Kidney (tissue), 22 donors: ENCODE measurements at places on chromosomes 11 and 22. TPM values are rescaled to one million over a fixed set of nuclear protein-coding genes. Genes with fewer than 3 reads are reported as not detected.

RIMBP3B gene
- polyA plus RNA-seq = not detected

DDTL gene
- 6.9 TPM for polyA plus RNA-seq

TMEM45B gene
- polyA plus RNA-seq = 37.5 TPM

SAA4 gene
- not detected for polyA plus RNA-seq

CHST1 gene
- 2.9 TPM for polyA plus RNA-seq

RHBDD3 gene
- polyA plus RNA-seq = 26.3 TPM

XBP1 gene
- 114 TPM for polyA plus RNA-seq

DNA sequence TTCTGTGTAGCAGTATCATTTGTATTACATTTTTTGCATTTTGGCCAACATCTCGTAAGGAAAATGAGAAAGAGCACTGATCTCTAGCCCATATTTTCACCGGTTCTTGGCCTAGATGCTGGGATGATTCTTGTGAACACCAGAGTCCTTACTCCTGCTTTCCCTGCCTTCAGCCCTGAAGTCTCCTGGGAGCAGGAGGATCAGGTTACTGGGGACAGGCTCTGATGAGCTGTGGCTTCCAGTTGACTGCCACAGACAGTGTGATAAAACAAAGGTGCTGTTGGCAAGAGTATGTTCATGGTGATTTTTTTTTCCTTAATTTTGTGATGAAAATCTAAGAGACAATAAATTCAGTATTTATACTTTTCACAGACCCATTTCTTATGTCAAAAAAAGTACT lies 34.2 kb upstream of the ADSL start:
- no peak for DNase-seq
- no peak overlapping the region for H3K4me3 ChIP-seq
- H3K27me3 ChIP-seq = no peaks in the 10 kb centered on the region

DNA sequence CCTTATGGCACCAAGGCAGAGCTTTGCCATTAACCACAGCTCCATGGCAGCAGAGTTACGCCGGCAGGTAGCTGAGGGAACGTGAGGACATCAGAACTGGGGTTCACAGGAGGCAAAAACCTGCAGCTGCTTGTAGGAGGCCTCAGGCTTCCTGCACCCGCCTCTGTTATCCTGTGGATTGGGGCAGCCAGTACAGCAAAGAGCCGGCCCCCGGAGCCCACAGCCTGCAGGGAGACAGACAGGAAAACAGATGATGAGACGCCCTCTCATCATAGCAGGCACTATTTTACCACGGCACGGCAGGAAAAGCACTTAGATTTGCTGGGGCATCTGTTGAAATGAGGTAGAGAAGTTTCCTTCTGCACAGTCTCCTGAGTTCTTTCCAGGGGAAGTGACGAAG lies 870.3 kb downstream of the TBC1D22A start:
- no peak for DNase-seq
- no peaks in the 10 kb centered on the region for H3K27me3 ChIP-seq
- H3K4me3 ChIP-seq = no peak overlapping the region
- H3K36me3 ChIP-seq = no peaks in the 10 kb centered on the region
- no peaks in the 10 kb centered on the region for H3K4me1 ChIP-seq

GRCh38 chr22:32558681-32559355 lies 84.2 kb downstream of the FBXO7 start:
- no peak for DNase-seq
- no peaks in the 10 kb centered on the region for H3K36me3 ChIP-seq
- peaks cover 11% of the 10 kb centered on the region for H3K4me1 ChIP-seq
- H3K4me3 ChIP-seq = no peak overlapping the region

GRCh38 chr11:108392353-108392752 lies 75.0 kb downstream of the C11orf65 start:
- no peak overlapping the region for H3K4me3 ChIP-seq
- no peaks in the 10 kb centered on the region for H3K27me3 ChIP-seq
- no peaks in the 10 kb centered on the region for H3K4me1 ChIP-seq
- H3K36me3 ChIP-seq = no peaks in the 10 kb centered on the region

DNA sequence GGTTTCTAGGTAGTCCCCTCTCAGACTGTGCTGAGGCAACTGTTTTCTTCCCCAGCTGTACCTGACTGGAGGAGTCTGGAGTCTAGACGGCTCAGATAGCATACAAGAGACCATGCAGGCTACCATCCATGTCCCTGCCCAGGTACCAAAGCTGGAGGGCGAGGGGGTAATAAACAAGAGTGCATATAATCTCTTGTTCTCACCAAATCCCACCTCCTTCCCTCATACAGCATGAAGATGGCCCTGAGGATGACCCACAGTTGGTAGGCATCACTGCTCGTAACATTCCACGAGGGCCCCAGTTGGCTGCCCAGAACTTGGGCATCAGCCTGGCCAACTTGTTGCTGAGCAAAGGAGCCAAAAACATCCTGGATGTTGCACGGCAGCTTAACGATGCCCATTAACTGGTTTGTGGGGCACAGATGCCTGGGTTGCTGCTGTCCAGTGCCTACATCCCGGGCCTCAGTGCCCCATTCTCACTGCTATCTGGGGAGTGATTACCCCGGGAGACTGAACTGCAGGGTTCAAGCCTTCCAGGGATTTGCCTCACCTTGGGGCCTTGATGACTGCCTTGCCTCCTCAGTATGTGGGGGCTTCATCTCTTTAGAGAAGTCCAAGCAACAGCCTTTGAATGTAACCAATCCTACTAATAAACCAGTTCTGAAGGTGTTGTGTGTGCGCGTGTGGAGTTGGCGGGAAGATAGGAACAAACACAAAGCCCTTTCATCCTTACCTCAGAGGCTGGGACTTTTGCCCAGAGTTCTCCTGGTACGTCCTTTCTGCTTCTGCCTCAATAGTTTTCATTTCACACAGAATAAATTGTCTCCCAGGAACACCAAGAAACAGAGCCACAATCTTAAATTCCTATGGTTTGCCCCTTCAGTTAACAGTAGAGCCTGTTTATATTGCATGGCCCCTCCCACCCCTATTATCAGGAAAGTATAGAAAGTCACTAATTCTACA lies 8.5 kb downstream of the HMBS start:
- H3K4me1 ChIP-seq = peaks cover 3% of the 10 kb centered on the region
- H3K4me3 ChIP-seq = peak overlapping the region; percentile 69
- no peak overlapping the region for H3K27ac ChIP-seq
- H3K36me3 ChIP-seq = peaks cover 20% of the 10 kb centered on the region

GRCh38 chr22:43882122-43882767 lies 9.6 kb downstream of the PNPLA5 start:
- H3K4me1 ChIP-seq = no peaks in the 10 kb centered on the region
- no peak for DNase-seq
- no peak overlapping the region for H3K27ac ChIP-seq
- no peaks in the 10 kb centered on the region for H3K36me3 ChIP-seq
- H3K27me3 ChIP-seq = no peaks in the 10 kb centered on the region

DNA sequence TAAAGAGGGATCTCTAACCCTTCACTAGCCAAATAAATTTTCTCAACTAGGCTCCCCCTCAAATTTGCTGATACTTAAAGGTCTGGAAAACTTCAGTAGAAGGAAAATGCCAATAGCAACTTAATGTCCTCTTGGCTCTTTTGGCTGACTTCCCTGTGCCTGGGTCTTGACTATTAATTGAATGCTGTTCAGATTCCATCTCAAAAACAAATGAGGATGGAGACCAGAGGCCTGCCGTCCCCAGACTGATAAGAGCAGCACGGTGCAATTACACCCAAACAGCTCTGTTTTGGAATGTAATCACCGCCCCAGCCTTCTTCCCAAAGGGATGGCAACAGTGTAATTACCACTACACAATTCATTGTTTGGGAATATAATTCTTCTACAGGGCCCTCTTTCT lies 89.3 kb upstream of the CHRM4 start:
- no peak overlapping the region for H3K4me3 ChIP-seq
- H3K36me3 ChIP-seq = no peaks in the 10 kb centered on the region
- DNase-seq = no peak
- H3K27me3 ChIP-seq = no peaks in the 10 kb centered on the region
- no peak overlapping the region for H3K27ac ChIP-seq

- peak; percentile 86 for DNase-seq
- no peaks in the 10 kb centered on the region for H3K36me3 ChIP-seq
- H3K4me3 ChIP-seq = no peak overlapping the region
- no peak overlapping the region for H3K27ac ChIP-seq
- H3K4me1 ChIP-seq = no peaks in the 10 kb centered on the region
These were observed 115.9 kb downstream of the CEP164 start for GRCh38 chr11:117443266-117444186.

GRCh38 chr22:36528341-36528740 lies 625 bp downstream of the EIF3D start:
- H3K27me3 ChIP-seq = no peaks in the 10 kb centered on the region
- H3K4me1 ChIP-seq = no peaks in the 10 kb centered on the region
- peak overlapping the region; percentile 94 for H3K4me3 ChIP-seq
- peaks cover 25% of the 10 kb centered on the region for H3K36me3 ChIP-seq
- H3K27ac ChIP-seq = peak overlapping the region; percentile 52

DNA sequence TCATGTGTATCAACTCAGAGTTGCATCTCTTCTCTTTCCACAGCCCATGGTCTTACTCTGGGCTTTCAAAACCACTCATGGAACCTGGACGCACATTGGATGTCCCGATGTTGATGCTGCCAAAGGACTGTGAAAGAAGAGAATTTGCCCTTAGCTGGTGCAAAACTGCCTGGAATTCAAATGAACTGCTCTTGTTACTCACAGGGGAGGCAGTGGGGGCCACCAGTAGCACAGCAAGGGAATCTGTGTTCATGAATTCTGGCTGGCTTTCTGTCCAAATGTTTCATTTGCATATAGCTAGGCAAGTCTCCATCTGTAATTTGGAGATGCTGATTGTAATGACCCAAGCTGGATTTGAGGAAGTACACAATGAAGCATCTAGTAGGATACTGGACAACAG lies 24.9 kb downstream of the LMO2 start:
- peaks cover 6% of the 10 kb centered on the region for H3K27me3 ChIP-seq
- peak overlapping the region; percentile 78 for H3K4me3 ChIP-seq
- peaks cover 4% of the 10 kb centered on the region for H3K4me1 ChIP-seq
- H3K36me3 ChIP-seq = no peaks in the 10 kb centered on the region
- no peak overlapping the region for H3K27ac ChIP-seq
- no peak for DNase-seq

GRCh38 chr11:116499396-116500003 lies 273.3 kb downstream of the BUD13 start:
- no peaks in the 10 kb centered on the region for H3K27me3 ChIP-seq
- no peaks in the 10 kb centered on the region for H3K4me1 ChIP-seq
- H3K36me3 ChIP-seq = no peaks in the 10 kb centered on the region
- no peak overlapping the region for H3K27ac ChIP-seq

- H3K36me3 ChIP-seq = no peaks in the 10 kb centered on the region
- no peaks in the 10 kb centered on the region for H3K4me1 ChIP-seq
These were observed 121.0 kb downstream of the GRIK4 start for GRCh38 chr11:120632579-120632978.

DNA sequence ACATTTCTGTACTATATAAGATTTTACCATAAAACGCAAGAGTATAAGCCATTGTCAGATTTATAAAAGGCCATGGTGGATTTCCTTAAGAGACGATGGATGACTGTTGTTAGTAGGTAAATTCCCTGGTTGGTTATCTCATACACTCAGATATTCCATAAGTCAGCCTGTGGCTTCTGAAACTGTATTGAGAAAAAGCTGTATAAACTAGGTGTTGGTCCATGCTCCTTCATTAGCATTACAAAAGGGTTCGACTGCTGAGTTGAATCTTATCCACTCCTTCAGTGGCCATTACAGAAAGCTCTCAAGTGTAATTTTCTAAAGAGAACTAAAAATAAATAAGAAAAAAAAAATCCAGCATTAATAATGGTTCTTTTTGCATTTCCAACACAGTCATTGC lies 5.3 kb downstream of the GRAP2 start:
- no peak for DNase-seq
- no peak overlapping the region for H3K27ac ChIP-seq
- no peaks in the 10 kb centered on the region for H3K27me3 ChIP-seq
- H3K4me3 ChIP-seq = no peak overlapping the region
- no peaks in the 10 kb centered on the region for H3K36me3 ChIP-seq

GRCh38 chr22:31243339-31244045 lies 31.4 kb downstream of the LIMK2 start:
- DNase-seq = no peak
- no peaks in the 10 kb centered on the region for H3K27me3 ChIP-seq
- no peak overlapping the region for H3K4me3 ChIP-seq
- no peak overlapping the region for H3K27ac ChIP-seq
- H3K36me3 ChIP-seq = no peaks in the 10 kb centered on the region

DNA sequence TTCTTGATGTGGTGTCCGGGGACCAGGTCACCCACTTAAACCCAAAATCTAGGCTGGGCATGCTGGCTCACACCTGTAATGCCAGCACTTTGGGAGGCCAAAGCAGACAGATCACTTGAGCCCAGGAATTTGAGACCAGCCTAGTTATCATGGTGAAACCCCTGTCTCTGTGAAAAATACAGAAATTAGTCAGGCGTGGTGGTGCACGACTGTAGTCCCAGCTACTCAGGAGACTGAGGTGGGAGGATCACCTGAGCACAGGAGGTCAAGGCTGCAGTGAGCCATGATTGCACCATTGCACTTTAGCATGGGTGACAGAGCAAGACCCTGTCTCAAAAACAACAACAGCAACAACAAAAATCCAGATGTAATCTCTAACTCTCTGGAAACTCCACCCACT lies 30.3 kb upstream of the FJX1 start:
- H3K27ac ChIP-seq = no peak overlapping the region
- DNase-seq = no peak
- no peaks in the 10 kb centered on the region for H3K4me1 ChIP-seq
- H3K4me3 ChIP-seq = no peak overlapping the region
- no peaks in the 10 kb centered on the region for H3K27me3 ChIP-seq

GRCh38 chr11:3795131-3796001 lies 2.0 kb downstream of the NUP98 start:
- DNase-seq = peak; percentile 24
- H3K4me1 ChIP-seq = peaks cover 3% of the 10 kb centered on the region
- H3K36me3 ChIP-seq = peaks cover 4% of the 10 kb centered on the region
- peak overlapping the region; percentile 100 for H3K4me3 ChIP-seq
- H3K27ac ChIP-seq = no peak overlapping the region

GRCh38 chr11:59267196-59267595 lies 54.5 kb upstream of the MPEG1 start:
- H3K27ac ChIP-seq = no peak overlapping the region
- H3K27me3 ChIP-seq = no peaks in the 10 kb centered on the region
- no peak for DNase-seq
- H3K36me3 ChIP-seq = no peaks in the 10 kb centered on the region
